ENCODE measurements at places on chromosomes 11 and 22. TPM values are rescaled to one million over a fixed set of nuclear protein-coding genes. Genes with fewer than 3 reads are reported as not detected.

The CLCF1 gene
- 13.8 TPM for total RNA-seq

The NELL1 gene
- not detected for total RNA-seq

The OR56A1 gene
- total RNA-seq: not detected

The C11orf16 gene
- total RNA-seq: not detected

The PANX2 gene
- total RNA-seq: 0.36 TPM

The OR8D4 gene
- not detected for total RNA-seq

All from hair follicle dermal papilla cell (primary cell).